Stimulated activated CD8-positive, alpha-beta memory T cell treated with anti-CD3 and anti-CD28 coated beads, Interleukin-7, amount 100 ng/mL, for 1 hour (primary cell): ENCODE measurements at places on chromosomes 3 and 15.

DNA sequence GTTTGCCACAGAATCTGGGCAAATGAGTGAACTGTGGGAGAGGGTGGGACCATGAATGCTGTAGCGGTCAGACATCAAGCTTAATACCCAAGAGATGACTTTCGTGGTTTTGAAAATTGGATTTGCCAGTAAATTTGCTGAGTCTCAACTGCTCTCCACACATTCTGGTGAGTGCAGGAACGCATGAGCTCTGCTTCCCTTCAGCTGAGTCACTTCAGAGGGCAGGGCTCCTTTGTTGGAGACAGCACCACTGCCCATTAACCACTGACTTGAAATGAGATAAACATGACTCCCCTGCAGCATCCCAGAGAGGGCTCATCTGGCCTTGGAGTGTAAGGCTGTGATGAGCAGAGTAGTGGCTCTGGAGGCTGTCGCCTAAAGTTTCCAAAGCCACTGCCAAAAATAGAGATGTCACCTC is 22.6 kb downstream of the RARRES1 start:
- DNase-seq = no peak

GRCh38 chr3:194707147-194707540 is 21.5 kb downstream of the FAM43A start:
- DNase-seq = no peak

- no peak for DNase-seq
Observed at GRCh38 chr3:3403700-3404099, 224.2 kb upstream of the CRBN start.

- DNase-seq = no peak
Observed at GRCh38 chr3:161794551-161794950, 297.9 kb downstream of the OTOL1 start.

DNA sequence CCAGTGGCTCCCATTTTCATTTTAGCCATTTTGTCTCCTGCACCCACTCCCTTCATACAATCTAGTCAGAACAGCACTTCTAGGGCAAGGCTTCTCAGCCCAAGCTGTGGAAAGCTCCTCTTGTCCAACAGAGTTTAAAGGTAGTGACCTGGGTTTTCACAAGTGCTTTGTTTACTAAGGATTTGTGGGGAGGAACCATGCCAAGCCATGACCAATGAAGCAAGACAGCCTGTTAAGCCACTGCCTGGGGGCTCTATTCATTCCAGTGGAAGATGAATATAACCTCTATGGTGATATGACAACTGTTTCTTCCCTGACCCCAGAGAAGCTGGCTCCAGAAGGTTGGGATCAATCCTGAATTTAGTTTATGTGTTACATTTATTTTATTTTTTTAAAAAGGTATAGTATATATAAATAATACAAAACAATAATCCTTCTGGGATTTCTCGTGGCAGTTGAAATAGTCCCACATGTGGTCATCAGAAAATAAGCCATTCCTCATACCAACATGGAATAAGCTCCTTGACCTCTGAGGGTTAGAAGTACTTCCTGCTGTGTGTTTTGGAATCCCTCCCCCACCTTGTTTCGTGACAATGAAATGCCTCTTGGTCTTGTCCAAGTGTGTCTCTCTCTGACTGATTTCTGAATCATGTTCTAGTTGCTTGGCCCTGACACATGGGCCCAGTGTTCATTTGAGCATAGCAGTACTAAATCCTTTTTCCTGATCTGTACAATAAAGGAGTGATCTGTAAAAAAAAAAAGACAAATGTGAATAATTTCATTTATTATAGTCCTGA is 13.3 kb upstream of the THUMPD3 start:
- DNase-seq = no peak

DNA sequence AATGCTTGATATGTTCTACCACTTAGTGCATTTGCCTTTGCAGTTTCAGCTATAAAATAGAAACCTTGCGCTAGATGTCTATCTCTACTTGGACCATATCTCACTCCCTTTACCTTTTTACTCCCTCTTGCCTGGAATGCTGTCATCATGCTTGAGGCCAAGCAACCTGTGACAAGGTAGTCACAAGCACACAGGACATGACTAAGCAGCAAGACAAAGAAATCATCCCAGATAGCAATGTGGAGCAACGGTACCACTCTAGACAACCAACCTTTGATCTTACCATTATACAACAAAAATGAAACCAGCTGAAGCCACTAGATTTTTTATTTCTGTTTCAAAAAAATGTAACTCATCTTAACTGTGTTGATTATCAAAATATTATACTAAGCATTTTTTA is 50.5 kb upstream of the SPSB4 start:
- no peak for DNase-seq

GRCh38 chr15:27707257-27707656 is 391.9 kb downstream of the OCA2 start:
- no peak for DNase-seq

DNA sequence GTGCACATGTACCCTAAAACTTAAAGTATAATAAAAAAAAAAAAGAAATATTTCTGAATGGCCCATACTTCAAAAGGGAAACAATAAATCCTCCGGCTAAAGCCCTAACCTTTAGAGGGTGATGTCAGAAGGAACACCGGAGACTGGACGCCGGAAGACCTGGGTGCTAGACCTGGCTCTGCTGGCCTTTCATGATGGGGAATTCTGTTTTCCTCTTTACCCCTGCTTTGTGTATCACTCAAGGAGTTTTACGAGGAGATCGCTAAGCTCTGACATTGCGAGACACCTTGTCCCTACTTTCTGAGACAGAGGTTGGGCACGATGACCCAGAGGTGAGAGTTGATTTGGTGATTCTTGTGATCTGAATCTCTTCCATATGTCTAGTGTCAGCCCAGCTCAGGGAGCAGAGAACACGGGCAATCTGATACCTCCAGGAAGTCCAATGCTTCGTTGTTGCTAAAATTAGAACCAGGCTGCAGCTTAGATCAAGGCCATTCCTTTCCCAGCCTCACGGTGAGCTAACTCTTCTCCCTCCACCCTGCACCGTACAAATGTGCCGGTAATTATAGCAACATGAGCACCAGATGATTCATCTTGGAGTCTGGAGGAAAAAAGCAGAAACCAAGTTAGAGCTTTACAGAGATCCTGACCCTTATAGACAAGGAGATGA is 42.0 kb upstream of the CFAP161 start:
- no peak for DNase-seq

DNA sequence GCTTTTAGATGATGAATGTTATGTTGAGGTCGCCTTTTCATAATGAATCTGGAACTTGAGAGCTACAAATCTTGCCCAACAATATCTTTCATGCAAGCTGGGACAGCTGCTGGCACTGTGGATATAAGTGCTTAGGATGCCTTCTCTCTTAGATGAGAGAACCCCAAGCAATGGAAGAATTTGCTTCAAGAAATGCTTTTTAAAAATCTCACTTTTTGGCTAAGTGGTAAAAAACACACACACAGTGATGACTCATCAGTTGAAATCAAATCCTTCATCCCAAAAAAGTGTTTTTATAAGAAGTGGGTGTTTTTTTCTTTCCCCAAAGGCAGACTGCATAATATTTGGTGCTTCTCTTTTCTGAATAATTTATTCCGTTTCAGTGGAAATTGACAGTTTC is 38.4 kb upstream of the GALNT15 start:
- no peak for DNase-seq

DNA sequence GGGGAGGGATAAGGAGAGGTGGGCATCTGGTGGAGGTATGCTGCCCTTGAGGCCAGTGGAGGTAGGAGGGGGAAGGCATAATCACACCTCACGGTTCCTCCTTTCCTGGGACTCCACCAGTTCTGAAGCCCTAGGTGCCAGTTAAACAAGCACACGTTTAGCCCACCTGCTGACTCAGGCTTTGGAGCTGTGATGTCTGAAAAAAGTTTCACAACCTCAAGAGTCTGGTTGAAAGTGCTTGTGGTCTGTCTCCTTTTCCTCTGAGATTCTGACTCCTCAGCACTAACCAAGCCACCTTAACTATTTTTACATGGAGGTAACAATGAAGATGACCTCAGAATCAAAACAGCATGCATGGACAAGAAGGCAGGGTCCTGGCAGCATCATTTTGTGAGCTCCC is 23.0 kb downstream of the HPS3 start:
- DNase-seq = no peak

GRCh38 chr3:29307295-29307694 is 26.4 kb downstream of the RBMS3 start:
- no peak for DNase-seq

- DNase-seq = no peak
Observed at GRCh38 chr15:42138411-42138810, 18.0 kb downstream of the PLA2G4F start.

DNA sequence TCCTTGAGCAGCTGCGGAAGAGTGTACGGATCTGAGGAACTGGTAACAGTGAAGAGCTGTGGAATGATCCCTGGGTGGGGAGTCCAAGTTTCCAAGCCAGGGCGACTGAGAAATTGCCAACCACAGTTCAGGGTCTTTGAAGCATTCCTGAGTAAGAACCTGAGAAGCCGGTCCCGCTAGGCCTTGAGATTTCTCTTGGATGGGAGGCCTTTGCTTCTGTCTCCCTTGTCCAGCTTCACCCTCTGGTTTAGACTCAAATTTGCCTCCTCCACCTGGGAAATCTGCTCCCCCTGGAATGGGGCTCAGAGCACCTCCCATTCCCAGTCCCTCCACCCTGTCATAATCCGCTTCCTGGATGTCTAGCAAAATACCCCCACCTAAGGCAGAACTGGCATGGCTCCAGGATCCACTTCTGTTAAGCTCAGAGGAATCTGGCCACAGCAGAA is 127.7 kb upstream of the DLG1 start:
- DNase-seq = no peak

DNA sequence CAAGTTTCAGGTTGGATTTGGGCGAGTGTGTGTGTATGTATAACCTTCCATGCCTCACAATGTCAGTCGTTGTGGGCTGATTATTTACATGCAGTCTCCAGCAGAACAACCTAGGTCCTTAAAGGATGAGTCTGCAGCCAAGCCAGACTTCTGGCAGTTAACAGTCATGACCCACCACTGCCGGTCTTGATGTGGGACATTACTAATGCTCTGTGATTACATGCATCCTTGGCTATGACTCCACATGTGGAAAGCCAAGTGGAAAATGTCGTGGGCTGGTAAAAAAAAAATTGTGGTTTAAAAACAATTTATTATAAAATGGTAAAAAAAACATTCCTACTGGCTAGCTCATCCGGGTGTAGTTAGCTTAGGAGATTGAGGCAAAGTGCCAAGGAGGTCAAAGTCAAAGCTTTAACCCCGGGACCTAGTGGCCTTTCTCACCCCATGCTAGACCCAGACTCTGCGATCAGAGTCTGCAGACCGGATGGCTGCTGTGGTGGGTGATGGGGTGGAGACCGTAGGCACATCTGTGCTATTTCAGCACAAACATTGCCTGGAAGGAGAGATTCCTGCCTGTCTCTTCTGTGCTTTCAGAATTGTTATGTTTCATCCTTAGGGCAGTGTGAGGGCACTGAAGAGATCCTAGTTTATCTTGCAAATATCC is 6.8 kb downstream of the RARRES1 start:
- no peak for DNase-seq

GRCh38 chr15:98398056-98398455 is 250.3 kb upstream of the IGF1R start:
- DNase-seq = no peak

DNA sequence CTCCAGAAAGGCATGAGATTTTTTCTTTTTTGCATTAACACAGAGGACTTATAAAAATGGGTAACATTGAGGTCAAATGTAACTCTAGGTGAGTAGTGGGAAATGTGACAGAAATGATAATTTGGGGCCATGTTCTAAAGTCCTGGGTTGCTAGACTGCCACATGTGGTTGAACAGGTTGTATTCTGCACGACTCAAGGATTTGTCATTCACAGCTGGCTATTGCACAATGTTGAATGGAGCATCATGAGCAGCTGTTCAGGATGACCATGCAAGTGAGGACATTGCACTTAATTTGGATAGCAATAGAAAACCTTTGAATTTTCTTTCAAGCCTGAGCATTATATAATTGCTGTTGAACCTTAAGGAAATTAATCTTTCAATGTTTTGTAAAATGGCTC is 396.6 kb downstream of the NAALADL2 start:
- DNase-seq = no peak

GRCh38 chr15:27675571-27675970 is 423.5 kb downstream of the OCA2 start:
- no peak for DNase-seq

- DNase-seq = no peak
Observed at GRCh38 chr3:41053220-41053619, 146.1 kb upstream of the CTNNB1 start.

GRCh38 chr3:102259663-102260062 is 175.2 kb upstream of the ZPLD1 start:
- no peak for DNase-seq

GRCh38 chr3:190301591-190301990 is 20.7 kb downstream of the CLDN1 start:
- no peak for DNase-seq

- DNase-seq = no peak
Observed at GRCh38 chr15:67495585-67495984, 25.3 kb upstream of the C15orf61 start.

- no peak for DNase-seq
Observed at GRCh38 chr15:29312387-29312786, 42.8 kb upstream of the NSMCE3 start.
